ENCODE measurements at places on chromosomes 4 and X. TPM values are rescaled to one million over a fixed set of nuclear protein-coding genes. Genes with fewer than 3 reads are reported as not detected.

GRCh38 chr4:41454423-41454822, 83.5 kb upstream of the LIMCH1 start:
- no peak for DNase-seq

DNA sequence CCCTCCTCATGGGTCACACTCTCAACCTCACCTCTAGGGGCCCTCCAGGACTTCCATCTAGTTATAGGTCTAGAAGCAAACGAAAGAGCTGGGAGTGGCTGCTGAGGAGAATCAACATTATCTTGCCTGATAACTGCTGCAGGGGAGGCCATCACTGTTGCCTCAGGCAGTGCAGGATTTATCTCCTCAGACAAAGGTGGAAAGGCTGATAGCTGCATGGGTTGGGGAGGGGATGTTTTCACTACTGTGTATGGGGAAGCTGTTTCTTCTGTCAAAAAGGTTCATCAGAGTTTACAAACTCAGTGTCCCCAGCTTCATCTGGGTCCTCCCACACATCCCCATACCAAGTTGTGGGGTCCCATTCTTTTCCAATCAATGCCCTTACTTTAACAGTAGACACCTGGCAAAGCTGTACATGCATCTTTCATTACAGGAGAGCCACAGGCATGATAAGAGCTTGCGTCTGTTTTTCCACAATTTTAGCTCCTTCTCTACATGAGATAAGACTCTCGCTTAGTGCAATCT, 17.6 kb upstream of the PRDM8 start:
- no peak for DNase-seq

- DNase-seq, result no peak
Measured at GRCh38 chr4:174266416-174266815, 17.1 kb downstream of the FBXO8 start.

- no peak for DNase-seq
Measured at GRCh38 chr4:86595426-86595805, 1.3 kb downstream of the PTPN13 start.

DNA sequence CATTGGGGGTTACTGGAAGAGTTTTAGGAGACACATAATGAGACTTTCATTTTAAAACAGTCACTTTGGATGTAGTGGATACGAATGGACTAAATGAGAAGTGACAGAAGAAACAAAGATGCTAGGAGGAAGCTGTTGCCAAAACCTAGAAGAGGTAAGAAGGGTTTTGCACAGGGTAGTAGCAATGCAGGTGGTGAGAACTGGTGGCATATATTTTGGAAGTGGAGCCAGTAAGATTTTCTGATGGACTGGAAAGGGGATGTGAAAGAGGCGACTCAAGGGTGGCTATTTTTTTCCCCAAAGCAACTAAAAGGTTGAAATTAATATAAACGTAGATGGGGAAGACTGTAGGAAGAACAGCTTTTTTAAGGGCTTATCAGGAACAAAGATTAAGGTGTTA, 462.0 kb downstream of the IL15 start:
- no peak for DNase-seq

DNA sequence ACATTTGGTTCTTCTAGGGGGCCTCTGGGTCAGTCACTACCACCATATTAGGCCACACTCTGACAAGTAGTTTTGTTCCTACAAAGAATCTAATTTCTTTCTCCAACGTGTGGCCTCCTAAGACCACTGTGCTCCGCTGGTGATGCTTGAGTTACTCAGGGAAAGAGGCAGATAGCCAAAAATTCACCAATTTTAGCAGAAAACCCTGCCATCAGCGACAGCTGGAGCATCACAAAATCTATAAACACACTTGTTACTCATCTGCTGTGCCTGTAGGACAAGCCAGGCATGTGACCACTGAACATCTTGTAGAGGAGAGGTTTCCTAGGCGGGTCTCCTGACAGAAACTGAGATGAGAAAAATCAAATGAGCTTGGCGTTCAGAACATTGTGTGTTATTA, 105.4 kb downstream of the SYNPO2 start:
- DNase-seq, result peak; percentile 34

DNA sequence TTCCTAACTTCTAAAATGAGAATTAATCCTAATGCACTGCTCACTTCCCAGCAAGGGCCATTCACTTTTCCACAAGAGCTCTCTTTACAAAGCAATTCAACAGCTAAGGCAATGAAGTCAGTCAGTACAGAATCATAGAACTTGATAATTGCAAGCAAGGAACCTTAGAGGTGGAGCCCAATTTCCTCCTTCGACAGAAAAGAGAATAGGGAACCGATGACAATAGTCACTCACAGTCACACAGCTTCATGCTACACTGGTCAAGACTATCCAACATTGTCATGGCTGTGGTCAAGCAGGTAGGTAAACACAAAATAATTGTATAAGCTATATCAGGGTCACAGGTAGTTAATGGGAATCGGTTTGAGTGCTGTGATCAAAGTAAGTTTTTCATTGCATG, 90.0 kb downstream of the ELOVL6 start:
- DNase-seq, result no peak

The IRS4 gene
- not detected for polyA plus RNA-seq

- DNase-seq, result no peak
Measured at GRCh38 chrX:9286234-9286633, 178.6 kb upstream of the TBL1X start.

GRCh38 chr4:153451911-153452657, 14.1 kb upstream of the TMEM131L start:
- DNase-seq, result no peak

- peak; percentile 43 for DNase-seq
Measured at GRCh38 chr4:147361726-147362125, 119.2 kb upstream of the EDNRA start.

The UBA1 gene
- 185 TPM for polyA plus RNA-seq

DNA sequence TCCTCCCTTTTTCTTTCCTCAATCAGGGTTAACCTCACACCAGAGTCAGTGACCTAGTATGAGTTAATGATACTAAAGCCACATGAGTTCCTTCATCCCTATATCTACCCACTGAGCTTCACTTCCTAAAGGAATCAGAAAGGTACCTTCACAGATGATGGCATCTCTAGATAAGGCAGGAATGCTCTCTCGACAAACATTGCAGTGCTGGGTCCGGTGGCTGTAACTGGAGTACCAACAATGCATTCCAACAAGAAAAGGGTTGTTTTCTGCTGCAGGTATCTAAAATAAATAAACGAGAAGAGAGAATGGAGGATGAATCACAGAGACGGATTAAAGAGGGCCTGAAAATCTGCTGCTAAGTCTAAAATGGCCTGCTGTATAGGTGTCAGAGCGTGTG, 66.7 kb downstream of the DGKK start:
- DNase-seq, result no peak

The CLIC2 gene
- polyA plus RNA-seq, result not detected

- no peak for DNase-seq
Measured at GRCh38 chr4:118772081-118772766, 63.7 kb downstream of the SEC24D start.

DNA sequence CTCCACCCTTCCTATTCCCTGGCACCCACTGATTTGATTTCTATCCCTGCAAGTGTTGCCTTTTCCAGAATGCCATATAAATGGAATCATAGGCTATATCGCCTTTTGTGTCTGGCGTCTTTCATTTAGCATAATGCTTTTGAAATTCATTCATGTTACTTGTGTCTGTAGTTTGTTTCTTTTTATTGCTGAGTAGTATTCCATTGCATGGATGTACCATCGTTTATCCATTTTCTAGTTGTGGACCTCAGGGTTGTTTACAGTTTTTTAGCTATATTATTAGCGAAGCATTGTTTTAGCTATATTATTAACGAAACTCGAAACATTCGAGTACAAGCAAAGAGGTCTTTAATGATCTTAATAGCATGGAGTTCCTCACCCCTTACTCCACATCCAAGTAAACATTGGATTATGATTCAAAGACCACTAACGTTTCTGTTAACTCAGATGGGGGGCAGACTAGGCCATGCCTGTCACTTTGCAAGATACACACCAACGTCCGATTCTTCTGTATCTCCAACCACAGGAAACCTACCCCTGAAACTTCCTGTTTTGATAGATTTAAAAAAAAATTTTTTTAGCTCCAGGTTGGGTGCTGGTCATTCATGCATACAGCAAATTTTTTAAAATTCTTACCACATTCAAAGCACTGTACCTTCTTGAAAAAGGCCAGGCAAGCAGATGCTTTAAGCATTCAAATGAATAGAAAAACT, 1.1 kb downstream of the DCK start:
- no peak for DNase-seq

- no peak for DNase-seq
Measured at GRCh38 chrX:144379156-144379555, 495.3 kb downstream of the UBE2NL start.

The STAP1 gene
- not detected for polyA plus RNA-seq

GRCh38 chrX:134679644-134680043, 21.4 kb upstream of the PLAC1 start:
- DNase-seq, result no peak

The ARX gene
- not detected for polyA plus RNA-seq

DNA sequence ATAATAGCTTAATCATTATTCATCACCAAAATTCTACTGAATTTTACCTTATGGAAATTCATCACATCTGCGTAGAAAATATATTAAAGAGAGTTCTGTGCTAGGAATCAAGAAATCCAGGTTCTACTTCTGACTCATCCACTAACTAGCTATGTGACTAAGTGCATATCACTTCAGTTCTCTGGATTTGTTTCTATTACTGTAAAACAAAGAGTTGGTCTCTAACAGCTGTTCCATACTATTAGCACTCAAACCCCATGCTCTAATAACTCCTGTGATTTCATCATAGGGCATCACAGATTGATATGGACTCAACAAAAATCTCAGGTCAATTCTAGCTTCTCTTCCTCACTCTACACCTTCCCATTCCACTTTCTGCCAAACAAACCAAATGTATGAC, 572.0 kb downstream of the INPP4B start:
- peak; percentile 6 for DNase-seq

The CDKL5 gene
- 5.1 TPM for polyA plus RNA-seq

- no peak for DNase-seq
Measured at GRCh38 chrX:98357146-98357545, 1473.4 kb downstream of the RPA4 start.

DNA sequence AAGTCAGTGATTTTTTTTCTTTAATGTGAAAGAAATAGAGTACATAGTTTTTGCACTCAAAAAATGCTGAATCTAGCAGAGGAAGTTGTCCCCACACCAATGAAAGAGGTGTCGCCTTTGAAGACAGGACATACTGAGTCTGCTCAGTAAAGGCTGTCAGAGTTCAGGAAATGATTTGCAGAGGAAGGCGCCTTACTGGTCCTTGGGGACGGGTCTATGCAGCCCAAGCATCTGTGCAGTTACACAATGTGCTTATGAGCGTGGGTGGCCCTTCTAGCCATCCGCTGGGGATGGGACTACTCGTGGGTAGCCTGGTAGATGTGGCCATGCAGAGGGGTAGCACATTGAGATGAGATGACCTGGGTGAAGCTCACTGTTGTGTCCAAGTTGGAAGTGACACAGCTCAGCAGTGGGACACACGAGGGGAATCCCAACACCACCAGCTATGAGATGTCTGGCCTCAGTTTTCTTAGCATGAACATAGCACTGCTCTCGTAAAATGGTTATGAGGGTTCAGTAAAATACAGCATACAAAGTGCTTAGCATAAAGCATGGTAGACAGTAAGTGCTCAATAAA, 116.5 kb upstream of the RBPJ start:
- no peak for DNase-seq

DNA sequence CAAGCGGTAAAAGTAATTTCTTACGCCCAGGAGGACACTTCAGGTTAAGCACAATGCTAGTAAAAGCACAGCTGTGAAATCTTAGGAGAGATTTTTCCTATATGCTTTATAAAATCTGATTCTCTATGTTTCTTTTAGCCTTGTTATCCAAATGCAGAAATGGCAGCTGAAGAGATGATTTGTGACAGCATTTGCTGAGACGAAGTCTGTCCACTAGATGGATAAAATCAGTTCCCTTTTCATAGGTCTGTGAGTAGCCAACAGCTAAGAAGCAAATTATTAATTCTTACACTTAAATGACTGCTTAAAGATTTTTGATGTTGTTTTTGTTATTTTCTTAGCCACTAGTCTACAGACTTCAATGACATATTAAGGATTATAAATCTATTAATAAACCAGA, 5.3 kb downstream of the GPM6A start:
- DNase-seq, result no peak

DNA sequence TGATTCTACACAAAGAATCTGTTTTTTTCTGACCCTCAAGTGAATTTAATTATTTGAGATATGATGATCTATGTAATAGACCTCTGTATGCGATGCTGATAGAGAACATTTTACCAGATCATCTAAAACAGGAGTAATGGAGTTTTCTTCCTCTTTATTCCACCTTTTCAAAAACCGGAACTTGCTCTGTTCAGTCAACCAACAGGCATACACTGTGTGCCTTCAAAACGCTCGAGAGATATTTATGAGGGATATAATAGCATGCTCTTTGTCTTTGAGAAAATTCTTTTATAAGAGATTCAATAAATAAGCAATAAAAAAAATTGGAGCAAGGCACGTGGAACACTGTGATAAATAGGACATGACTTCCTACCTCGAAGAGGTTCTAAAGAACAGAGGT, 2.0 kb downstream of the NYX start:
- DNase-seq, result no peak

DNA sequence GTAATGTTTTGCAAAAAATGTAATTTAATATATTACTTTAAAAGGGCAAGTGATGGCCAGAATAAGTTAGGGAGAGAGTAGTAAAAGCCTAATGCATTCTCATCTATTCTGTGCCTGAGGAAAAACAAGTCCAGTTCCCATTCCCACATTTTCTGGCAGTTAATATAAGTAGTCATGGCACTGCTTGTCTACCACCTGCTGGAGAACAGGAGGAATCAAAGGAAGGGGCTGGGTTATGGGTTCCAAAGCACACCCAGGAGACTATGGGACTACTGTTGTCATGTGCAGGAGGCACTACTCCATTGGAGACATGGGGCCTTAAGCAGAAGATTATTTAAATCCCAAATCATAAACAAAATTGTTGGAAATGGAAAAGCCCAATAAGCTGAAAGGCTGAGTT, 2618.6 kb downstream of the ARAP2 start:
- DNase-seq, result no peak

DNA sequence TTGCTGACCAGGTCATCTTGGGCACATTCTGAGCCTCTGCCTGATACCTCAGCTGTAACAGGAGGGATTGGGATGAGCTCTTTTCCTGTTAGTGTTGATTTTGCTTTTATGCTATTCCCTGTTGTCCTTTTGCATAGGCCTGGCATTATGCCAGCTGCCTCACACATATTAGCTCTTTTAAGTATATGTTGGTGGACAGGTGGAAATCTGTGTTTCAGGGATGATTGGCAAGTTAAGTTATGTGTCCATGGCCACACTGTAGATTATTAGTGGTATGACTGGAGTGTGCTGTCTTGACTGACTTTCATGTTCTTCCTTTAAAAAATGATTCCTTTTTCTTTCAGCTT, 28.9 kb downstream of the NSD2 start:
- no peak for DNase-seq

The ANXA3 gene
- 15.7 TPM for polyA plus RNA-seq

- no peak for DNase-seq
Measured at GRCh38 chrX:115560211-115560977, 580 bp upstream of the PLS3 start.

GRCh38 chr4:126530996-126531585, 1101.7 kb upstream of the INTU start:
- DNase-seq, result no peak

Measured in BJ (cell line).